ENCODE measurements at places on chromosomes 5 and 9. TPM values are rescaled to one million over a fixed set of nuclear protein-coding genes. Genes with fewer than 3 reads are reported as not detected.
A peak's percentile ranks its signal among the peaks of the same experiment; 100 is the strongest.

DNA sequence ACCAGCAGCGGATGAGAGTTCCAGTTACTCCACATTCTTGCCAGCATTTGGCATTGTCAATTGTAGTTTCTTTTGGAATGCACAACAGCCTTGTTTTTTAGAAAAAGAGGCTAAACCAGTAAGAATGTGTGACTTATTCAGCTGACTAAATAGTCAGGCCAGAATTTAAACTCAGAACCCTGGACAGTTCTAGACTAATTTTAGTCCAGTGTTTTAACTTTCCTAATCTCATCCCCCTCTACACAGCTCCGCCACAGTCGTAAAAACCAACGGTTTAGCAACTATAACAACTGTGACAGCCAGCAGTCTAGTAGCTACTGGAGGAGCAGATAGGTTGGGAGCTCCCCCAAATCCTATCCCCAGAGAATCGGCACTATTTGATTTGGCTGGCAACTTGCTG, 103.7 kb downstream of the FOXD1 start:
- no peak for ATAC-seq

DNA sequence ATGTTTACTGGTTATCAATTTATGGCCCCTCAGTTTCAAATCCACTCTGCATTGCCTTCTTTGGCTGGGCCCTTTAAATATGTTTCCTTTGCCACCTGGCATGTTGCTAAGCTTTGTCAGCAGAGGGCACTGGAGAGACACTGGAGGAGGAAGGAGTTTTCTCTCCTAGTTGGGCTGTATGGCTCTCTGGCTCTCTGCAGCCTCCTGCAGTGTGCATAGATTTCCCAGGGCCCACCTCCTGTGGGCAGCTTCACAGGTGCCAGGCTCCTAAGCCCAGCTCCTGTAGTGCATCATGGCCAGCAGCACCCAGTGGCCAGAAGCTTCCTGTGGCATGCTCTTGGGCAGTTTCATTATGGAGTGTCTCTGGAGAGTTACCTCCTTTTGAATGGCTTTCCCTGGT, 23.3 kb downstream of the CAVIN4 start:
- peak; percentile 34 for ATAC-seq

DNA sequence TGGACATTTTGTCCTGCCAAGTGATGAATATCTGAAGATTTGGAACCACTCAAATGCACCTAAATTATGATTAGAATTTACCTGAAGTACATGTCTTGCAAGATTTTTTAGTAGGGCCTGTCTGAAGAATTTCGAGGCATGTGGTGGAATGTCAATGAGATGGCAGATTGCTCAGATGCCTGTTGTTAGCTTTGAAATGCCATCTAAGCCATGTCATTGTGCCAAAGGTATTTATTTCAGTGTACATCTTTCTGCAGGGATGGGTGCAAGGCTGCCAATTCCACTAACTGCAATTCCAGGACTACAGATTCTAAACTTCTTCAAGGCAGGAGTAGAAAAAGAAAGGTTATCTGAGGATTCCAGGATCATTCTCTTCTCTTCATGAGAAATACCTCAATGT, 9.1 kb upstream of the GNAQ start:
- ATAC-seq: no peak

DNA sequence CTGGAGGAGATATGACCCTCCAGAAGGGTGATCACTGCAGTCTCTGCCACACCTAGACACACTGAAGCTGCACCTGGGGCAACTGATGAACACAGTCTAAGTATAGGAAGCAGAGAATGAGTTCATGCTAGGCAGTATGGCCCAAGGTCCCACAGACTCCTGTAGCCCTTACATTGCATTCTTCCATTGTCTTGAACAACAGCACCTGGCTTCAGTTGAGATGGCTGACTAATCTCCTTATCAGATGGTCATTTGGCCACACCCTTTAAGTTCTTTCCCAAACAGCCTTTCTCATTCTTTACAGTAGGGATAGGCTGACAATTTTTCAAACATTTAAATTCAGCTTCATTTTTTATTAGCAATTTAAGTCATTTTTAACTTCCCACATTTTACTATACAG, 23.1 kb downstream of the CENPK start:
- ATAC-seq: no peak

Gene ADAMTS13
- 3.9 TPM for total RNA-seq

Gene DMRTA1
- 0.05 TPM for total RNA-seq

DNA sequence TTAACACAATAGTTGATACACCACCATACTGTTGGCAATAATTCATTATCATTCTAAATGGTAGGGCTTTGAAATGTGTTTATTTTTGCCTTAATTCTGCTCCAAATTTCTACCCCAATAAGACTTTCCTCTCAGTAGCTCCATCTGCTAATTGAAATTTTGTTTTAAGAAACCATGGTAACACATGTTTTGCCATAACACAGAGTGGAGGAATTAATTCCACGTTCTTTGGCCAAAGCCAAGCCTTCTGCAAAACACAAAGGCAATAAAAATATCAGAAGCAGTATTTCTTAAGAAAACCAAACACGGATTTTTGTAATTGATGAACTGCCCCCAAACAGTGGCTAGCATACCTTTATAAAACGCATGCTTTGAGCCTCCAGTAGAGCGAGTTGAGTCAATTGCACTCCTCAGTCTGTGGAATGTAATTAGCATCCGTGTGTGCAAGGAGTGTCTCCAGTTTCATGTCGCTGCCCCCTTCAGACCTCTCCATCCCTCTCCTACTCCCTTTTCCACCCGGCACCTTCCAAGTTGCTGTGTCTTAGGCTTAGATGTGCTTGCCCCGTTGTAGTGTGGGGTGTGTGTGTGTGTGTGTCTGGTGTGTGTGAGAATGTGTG, 58.2 kb upstream of the CKS2 start:
- no peak for ATAC-seq
